ENCODE measurements at places on chromosomes 1 and 21.

DNA sequence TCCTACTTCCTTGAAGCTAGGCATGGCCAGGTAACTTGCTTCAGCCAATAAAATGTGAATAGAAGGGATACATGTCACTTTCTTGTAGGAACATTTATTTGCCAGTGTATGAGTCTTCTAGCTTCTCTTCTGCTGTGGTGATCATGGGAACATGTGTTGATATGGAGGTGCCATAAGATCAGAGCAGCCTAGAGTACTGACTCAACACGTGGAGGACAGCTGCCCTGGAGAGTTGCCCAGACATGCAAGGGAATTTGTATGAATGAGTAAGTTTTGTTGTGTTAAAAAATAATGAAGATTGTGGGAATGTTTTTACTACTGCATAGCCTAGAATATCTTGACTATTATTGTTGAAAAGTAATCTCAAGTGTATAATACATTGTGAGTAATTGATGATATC, 502.3 kb downstream of the NUF2 start:
- peak; percentile 60 for DNase-seq

DNA sequence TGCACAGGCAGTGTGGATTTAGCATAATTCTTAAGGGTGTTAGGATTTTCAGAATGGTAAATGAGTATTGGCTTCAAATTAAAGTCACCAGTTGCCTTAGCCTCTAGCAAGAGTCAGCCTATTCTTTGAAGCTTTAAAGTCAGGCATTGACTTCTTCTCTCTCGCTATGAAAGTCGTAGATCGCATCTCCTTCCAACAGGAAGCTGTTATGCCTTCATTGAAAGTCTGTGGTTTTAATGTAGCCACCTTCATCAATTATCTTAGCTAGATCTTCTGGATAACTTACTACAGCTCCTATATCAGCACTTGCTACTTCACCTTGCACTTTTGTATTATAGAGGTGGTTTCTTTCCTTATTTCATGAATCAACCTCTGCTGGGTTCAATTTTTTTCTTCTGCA, 320.2 kb downstream of the PTPRC start:
- no peak for DNase-seq

DNA sequence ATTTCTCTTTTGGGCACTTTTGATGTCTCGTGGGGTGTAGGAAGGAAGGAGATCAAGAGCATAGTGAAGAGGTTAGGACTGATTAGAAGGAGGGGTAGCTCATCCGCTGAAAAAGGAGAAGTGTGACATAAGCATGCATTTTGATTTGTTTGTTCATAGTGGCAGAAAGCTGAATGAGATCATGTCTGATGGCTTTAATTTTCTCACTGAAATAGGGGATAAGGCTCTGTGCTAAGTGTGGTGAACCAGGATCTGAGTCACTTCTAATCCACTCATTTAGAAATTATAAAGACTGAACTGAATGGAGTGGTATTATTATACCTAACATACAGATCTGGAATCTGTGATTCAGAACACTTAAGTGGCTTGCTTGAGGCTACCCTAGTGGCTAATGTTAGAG, 344.5 kb downstream of the PDE4B start:
- peak; percentile 28 for DNase-seq

DNA sequence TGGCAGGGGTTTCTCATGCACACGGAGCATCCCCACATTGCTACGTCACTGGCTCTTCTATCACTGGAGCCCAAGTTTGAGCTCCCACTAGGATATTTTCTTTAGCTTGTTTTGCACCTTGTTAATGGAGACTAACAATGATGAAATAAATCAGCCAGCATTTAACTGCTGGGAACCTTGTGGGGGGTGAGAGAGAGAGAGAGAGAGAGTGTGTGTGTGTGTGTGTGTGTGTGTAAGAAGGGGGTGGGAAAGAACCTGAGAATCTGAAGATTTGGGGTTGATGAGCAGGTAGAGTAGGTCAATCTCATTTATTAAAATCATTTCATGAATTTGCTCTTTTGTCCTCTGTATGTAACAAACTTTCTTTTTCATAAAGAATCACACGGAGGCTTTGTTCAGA, 624 bp downstream of the C8B start:
- no peak for DNase-seq

- DNase-seq: no peak
Observed at GRCh38 chr21:40846103-40846502, 855 bp downstream of the DSCAM start.

GRCh38 chr1:39696448-39696847, 5.2 kb upstream of the HPCAL4 start:
- DNase-seq: no peak

GRCh38 chr1:147641695-147642592, 28.4 kb downstream of the ACP6 start:
- peak; percentile 69 for DNase-seq

DNA sequence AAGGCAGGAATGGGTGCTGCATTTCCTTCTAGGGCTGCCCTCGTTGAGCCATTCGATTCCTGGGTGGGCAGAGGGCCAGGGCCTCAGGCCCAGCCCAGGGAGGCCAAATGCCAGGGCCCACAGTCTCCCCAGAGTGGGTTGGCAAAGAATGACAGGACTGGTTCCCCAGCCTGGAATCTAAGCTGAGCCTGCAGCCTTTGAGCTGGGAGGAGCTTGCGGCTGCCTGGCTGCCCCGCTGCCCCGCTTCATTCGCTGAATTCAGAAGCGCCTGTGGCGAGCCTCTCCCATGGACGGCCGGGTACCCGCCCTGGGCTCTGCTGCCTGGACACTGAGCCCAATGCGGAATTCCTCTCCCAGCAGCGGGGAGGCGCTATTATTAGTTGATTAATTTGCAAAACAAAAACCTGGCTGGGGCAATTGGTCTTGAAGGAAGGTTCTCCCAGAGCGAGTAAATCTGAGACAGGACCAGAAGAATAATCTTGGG, 32.3 kb upstream of the TARDBP start:
- peak; percentile 93 for DNase-seq

DNA sequence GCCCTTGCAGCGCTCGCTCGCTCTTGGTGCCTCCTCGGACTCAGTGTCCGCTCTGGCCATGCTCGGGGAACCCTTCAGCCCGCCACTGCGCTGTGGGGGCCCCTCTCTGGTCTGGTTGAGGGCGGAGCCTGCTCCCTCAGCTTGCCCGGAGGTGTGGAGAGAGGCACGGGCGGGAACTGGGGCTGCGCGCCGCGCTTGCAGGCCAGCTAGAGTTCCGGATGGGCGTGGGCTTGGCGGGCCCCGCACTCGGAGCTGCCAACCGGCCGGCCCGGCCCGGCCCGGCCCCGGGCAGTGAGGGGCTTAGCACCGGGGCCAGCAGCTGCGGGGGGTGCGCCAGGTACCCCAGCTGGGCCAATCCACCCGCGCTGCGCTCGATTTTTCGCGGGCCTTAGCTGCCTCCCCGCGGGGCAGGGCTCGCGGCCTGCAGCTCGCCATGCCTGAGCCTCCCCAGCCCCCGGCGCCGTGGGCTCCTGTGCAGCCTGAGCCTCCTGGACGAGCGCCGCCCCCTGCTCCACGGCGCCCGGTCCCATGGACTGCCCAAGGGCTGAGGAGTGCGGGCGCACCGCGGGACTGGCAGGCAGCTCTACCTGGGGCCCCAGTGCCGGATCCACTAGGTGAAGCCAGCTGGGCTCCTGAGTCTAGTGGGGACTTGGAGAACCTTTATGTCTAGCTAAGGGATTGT, 217.0 kb upstream of the PKN2 start:
- no peak for DNase-seq

- DNase-seq: no peak
Observed at GRCh38 chr1:17991996-17992395, 115.6 kb upstream of the IGSF21 start.

DNA sequence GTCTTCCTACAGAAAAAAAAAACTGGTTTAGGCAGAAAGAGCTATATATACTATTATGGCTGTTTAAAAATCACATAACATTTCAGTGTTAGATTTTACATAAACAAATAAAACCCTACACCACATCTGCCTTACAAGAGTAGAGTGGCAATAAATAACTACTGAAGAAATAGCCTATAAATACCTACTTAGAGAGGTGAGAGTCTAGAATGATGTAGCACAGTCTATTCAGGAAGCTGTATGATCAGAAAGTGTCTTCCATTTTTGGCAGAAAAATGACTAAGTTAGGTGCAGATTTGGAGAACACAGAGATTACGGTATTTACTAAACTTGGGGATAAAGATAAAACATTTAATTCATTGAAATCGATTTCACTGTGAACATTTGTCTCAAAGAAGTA, 75.5 kb downstream of the VAV3 start:
- DNase-seq: no peak

- DNase-seq: no peak
Observed at GRCh38 chr1:7533006-7533405, 238.1 kb upstream of the VAMP3 start.

GRCh38 chr1:167899253-167899681, 14.7 kb downstream of the ADCY10 start:
- DNase-seq: peak; percentile 37

- DNase-seq: no peak
Observed at GRCh38 chr21:20883408-20883800, 114.8 kb upstream of the NCAM2 start.

DNA sequence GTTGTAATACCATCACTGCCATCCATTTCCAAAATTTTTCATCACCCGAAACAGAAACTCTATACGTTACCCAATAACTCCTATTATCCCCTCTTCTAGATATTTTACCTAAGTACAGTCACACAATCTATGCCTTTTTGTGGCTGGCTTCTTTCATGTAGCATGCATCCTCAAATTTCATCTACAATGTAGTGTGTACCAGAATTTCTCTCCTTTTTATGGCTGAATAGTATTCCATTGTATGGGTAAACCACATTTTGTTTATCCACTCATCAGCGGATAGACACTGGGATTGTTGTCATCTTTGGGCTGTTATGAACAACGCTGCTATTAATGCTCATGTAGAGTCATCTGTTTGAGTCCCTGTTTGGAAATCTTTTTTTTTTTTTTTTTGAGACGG, 21.2 kb downstream of the KIAA2013 start:
- no peak for DNase-seq

DNA sequence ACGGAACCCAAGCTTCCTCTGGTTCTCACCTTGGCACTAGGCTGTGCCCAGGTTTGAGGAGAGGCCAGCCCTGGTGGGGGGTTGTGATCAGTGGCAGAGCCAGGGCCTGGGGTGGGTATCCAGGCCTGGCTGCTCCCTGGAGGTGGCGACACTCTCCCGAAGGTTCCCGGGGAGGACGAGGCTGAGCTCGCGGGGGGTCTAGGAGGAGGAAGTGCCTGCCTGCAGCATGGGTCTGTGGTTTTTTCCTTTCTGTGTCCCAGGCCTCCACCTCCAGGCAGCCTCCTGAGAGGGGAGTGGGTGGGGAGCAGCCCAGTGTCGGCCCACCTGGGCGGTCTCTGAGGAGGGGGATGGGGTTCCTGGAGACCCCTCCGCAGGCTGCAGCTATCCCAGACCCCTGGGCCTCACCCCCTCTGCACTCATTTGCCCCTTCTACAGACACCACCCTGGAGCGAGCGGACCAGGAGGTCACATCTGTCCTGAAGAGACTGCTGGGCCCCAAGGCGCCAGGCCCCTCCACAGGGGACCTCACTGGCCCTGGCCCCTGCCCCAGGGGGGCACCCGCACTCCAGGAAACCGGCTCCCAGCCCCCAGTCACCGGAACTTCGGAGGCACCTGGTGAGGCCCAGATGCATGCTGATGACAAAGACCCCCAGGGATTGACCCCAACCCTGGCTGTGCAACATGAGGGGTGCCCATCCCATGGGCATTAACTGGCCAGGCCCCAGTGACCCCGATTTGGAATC, 44.3 kb downstream of the TRIM11 start:
- no peak for DNase-seq

All from GM03348 (cell line).